Liver (tissue), 10 donors: ENCODE measurements at places on chromosomes 12 and 14. TPM values are rescaled to one million over a fixed set of nuclear protein-coding genes. Genes with fewer than 3 reads are reported as not detected.

Gene DNAI7
- not detected for total RNA-seq

GRCh38 chr14:34129927-34130552 lies 179.2 kb upstream of the EGLN3 start:
- DNase-seq: no peak

DNA sequence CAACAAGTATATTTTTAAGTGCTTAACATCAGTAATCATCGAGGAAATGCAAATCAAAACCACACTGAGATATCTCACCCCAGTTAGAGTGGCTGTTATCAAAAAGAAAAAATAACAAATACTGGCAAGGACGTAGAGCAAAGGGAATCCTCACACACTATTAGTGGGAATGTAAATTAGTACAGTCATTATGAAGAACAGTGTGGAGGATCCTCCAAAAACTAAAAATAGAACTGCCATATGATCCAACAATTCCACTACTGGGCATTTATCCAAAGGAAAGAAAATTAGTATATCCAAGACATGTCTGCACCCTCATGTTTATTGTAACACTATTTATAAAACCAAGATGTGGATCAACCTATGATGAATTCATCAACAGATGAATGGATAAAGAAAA lies 149.0 kb upstream of the PWP1 start:
- no peak for DNase-seq

DNA sequence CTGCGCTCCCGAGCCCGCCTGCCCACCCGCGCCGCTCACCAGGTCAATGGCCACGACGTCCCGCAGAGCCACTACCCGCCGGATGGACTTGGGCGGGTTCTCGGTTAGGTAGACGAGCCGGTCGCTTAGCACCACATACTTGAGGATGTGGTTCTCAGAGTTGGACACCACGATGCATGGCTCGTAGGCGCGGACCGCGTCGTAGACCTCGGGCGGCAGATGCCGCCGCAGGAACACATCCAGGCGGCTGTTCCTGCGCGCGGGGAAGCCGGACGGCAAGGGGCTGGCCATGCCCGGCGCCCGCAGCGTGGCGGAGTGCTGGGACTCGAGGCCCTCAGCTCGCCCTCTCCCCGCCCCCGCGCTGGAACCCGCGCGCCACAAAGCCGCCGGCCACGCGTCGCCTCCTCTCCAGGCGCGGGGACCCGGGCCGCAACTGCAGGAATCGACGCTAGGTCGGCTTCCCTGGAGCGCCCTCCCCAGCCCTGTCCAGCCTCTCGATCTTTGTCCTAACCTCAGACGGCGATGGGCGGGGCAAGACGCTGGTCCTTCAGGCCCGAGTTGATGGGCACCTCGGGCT lies at the start of gene C12orf56:
C12orf56 (minus strand) TSS at position 484 of the 577 bp plus-strand sequence; CDS start at position 291, 193 bp downstream.
- DNase-seq: no peak
